ENCODE measurements at places on chromosomes 13 and 19.

GRCh38 chr19:14439014-14439413, 5.9 kb downstream of the PKN1 start:
- DNase-seq, result no peak

DNA sequence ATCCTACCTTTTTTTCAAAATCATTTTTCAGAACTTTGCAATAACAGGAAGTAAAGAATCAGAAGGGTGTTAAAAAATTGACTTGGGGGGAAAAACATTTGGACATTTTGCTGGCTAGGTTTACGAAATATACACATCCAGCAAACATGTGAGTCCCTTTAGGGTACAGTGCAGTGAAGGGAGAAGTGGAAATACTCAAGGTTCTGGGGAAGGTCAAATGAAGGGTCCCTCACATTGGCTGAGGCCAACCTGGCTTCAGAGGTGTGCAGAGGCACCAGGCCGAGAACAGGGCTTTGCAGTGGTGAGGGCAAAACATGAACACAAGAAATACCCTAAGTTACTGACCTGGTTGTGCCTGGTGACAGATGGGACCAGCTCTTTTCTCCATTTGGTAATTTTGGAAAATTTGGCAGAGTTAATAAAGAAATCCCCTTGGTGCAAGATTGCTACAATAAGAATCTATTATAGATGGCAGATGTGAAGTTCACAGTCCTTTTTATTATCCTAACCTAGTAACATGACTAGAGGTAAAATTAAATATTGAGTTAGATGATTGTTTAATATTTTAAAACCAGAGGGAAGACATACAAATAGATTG, 1.5 kb upstream of the UPF3A start:
- peak; percentile 2 for DNase-seq

DNA sequence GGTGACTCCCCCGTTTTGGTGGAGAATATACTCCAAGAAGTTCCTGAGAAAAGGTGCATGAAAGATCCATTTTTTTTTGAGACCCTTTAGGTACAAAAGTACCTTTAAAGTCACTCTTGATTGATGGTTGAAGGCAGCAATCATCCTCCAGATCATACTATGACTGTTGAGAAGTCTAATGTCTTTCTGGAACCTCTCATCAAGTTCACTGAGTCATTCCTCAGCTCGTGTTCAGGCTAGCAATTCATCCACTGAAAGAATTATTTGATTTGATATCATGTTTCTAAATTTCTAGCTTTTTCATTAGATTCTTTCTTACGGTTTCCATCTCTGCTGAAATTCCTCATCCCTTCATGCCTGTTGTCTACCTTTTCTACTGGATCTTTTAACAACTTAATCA, 65.1 kb upstream of the GJB6 start:
- no peak for DNase-seq

GRCh38 chr19:46022061-46022430, 807 bp downstream of the PGLYRP1 start:
- no peak for DNase-seq

DNA sequence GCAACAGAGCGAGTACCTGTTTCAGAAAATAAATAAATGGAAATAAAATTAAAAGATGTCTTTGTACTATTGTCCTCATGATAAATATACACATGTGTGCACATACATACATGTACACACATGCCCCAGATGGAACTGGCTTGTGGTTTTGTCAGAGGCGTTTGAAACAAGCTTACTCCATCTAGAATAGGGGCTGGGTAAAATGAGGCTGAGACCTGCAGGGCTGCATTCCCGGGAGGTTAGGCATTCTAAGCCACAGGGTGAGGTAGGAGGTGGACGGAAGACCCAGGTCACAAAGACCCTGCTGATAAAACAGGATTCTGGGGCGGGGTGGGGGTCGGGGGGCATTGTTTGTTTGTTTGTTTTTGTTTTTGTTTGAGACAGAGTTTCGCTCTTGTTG, 8.1 kb upstream of the SIN3B start:
- no peak for DNase-seq

DNA sequence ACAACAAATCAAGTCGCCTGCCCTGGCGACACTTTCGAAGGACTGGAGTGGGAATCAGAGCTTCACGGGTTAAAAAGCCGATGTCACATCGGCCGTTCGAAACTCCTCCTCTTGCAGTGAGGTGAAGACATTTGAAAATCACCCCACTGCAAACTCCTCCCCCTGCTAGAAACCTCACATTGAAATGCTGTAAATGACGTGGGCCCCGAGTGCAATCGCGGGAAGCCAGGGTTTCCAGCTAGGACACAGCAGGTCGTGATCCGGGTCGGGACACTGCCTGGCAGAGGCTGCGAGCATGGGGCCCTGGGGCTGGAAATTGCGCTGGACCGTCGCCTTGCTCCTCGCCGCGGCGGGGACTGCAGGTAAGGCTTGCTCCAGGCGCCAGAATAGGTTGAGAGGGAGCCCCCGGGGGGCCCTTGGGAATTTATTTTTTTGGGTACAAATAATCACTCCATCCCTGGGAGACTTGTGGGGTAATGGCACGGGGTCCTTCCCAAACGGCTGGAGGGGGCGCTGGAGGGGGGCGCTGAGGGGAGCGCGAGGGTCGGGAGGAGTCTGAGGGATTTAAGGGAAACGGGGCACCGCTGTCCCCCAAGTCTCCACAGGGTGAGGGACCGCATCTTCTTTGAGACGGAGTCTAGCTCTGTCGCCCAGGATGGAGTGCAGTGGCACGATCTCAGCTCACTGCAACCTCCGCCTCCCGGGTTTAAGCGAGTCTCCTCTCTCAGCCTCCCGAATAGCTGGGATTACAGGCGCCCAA, at the start of gene LDLR:
Gene LDLR (plus strand): TSS at position 210 of the 760 bp plus-strand sequence. CDS start 86 bp downstream, at position 296.
- peak; percentile 94 for DNase-seq

GRCh38 chr13:105016266-105016665, 1519.2 kb downstream of the EFNB2 start:
- DNase-seq, result no peak

DNA sequence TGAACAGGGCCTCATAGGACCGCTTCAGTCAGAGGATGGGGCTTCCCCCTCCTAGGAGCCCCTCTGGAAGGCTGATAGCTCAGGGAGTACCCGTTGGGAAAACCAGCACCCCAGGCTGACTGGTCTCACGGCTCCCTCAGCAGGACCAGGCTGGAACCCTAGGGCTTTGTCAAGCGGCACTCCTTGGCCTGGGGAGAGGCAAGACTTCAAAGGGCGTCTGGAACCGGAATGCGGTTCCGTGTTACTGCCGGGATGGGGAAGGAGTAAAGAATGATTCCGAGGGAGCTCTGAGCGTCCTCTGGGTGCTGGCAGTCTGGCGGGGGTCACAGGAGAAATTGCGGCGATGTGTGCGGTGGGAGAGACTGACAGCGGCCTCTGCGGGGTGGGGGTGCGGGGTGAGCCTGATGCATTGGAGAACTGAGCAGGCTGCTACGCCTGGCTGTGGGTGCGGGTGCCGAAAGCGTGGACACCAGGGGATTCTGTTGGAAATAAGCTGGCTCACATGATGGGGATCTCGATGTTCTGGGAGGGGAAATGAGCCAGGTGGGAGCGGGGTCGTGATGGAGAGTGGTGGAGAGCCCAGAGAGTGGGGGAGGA, 1.9 kb downstream of the COX6B2 start:
- no peak for DNase-seq

GRCh38 chr19:48751845-48752495, 471 bp downstream of the FUT1 start:
- DNase-seq, result no peak

GRCh38 chr13:114318624-114319023, 4.3 kb downstream of the CHAMP1 start:
- DNase-seq, result no peak

GRCh38 chr19:45311621-45312020, 11.1 kb downstream of the CKM start:
- no peak for DNase-seq

DNA sequence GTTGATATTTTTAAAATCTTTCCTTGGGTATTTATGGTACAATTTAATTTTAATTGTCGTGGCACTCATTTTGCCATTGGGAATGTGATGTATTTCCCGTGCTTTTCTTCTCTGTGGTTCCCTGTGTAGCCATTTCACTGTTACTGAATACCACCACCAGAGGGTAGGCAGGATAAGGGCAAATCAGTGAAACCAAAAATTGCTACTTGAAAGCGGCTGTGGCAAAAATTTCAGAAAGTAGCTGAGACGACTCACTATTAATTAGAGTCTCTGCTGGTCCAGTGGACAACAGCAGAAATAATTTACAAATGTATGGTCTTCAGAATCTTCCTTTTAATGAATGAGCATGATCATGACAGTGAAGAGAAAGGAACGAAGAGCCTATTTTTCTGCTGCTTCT, 34.4 kb upstream of the MIR17HG start:
- peak; percentile 62 for DNase-seq

DNA sequence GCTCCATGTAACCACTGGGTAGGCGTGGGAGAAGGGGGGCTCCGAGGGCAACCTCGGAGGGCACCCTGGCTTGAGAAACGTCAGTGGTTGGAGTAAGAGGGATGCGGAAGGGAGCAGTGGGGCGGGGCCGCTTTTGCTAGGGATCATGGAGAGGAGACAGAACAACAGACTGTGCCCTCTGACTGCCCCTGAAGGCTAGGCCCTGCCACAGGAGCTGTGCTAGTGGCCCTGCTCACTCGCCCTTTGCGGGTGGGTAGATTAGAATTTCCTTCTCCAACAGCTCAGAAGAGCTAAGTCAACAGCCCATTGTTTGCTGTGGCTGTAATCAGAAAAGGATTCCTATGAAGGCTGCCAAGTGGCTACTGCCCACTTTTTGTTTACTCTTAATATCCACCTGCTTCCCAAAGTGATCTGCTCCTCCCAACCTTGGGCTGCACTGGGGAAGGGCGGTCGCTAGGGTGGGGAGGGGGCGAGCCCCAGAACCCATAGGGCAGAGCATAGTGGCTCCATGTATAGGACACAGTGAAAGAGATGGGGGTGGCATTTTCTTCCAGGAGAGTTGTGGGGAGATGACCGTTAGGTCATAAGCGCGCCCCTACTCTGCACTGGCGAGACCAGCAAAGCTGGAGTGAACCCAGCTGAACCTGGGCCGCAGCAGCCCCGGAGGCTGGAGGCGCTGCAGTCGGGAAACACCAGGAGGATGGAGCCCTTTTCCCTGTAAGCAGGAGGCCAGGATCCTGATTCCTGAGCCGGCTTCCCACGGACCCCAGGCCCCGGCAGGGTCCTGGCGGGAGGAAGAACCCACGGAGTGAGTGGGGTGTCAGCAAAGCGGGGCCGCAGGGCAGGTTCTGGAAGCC, 1.9 kb upstream of the C1QTNF9 start:
- DNase-seq, result peak; percentile 35

DNA sequence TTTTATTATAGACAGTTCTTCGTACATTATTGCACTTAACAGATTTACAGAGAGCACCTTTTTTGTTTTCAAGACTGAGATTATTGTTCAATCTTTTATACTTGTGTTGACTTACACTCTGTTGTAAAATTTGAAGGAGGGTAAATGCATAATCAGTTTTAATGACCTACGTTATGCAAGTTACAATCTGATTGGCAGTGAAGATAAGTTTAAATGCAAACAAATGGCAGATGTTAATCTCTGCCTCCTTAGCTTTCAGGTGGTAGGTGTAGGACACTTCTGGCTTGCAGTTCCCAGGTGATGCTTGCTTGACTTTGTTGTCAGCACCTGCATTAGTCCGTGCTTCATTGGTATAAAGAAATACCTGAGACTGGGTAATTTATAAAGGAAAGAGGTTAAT, 424.9 kb downstream of the FGF9 start:
- no peak for DNase-seq

- no peak for DNase-seq
Observed at GRCh38 chr13:112880976-112881540, 88.0 kb upstream of the MCF2L start.
